Activated T-cell treated with anti-CD3 and anti-CD28 coated beads, Interleukin-2, amount 50 U/mL, for 24 hours (primary cell): ENCODE measurements at places on chromosomes 6 and 20.

- H3K4me3 ChIP-seq = peak overlapping the region; percentile 73
- peaks cover 92% of the 10 kb centered on the region for H3K27me3 ChIP-seq
- no peak for DNase-seq
- peaks cover 31% of the 10 kb centered on the region for H3K4me1 ChIP-seq
- no peak overlapping the region for H3K27ac ChIP-seq
Measured at GRCh38 chr6:28211840-28212509, 13.1 kb upstream of the ZSCAN9 start.

DNA sequence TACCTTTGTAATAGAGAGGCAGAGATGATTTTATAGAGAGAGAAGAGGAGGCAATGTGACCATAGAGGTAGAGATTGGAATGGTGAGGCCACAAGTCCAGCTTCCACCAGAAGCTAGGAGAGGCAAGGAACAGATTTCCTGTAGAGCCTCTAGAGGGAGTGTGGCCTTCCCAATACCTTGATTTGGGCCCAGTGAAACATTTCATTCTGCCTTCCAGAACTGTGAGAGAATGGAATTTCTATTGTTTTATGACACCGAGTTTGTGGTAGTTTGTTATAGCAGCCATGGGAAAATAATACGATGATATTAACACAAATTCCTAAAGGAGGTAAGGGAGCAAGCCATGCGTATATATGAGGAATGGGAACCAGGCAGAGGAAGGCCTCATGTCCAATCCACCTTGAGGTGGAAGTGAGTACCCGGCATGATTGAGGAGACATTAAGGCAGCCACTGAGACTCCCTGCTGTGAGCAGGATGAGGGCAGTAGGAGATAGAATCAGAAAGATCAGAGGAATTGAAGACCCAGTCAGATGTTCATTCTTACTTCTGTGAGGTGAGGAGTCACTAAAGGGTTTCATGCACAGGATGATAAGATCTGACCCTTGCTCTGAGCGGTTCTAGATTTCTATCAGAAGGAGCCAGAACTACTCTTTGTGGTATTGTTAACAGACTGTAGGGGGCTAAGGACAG lies 636.3 kb upstream of the IMPG1 start:
- no peaks in the 10 kb centered on the region for H3K27me3 ChIP-seq
- no peak overlapping the region for H3K27ac ChIP-seq
- H3K4me3 ChIP-seq = no peak overlapping the region
- no peaks in the 10 kb centered on the region for H3K36me3 ChIP-seq
- DNase-seq = no peak
- no peaks in the 10 kb centered on the region for H3K4me1 ChIP-seq

DNA sequence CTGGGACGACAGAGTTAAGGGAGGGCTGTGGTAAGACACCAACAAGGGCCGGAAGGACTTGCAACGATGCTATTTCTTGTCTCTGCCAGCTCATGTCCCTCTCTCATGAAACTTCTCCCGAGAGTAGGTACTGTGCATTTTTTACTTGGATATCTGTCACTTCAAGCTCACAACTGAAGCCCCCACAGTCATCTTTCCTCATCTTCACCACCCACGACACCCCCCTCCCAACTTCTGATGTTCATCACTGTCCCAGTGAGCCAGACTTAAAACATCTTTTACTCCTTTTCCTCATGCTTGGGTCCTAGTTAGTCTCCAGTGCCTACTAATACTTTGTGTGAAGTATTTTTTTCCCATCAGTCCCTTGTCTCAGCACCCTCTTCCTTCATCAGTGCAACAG lies 34.6 kb upstream of the SRPK1 start:
- H3K4me3 ChIP-seq = no peak overlapping the region
- H3K36me3 ChIP-seq = no peaks in the 10 kb centered on the region
- DNase-seq = no peak
- H3K27ac ChIP-seq = no peak overlapping the region
- peaks cover 6% of the 10 kb centered on the region for H3K27me3 ChIP-seq
- peaks cover 11% of the 10 kb centered on the region for H3K4me1 ChIP-seq

GRCh38 chr20:47061549-47061948 lies 166.9 kb downstream of the EYA2 start:
- no peaks in the 10 kb centered on the region for H3K4me1 ChIP-seq
- no peak overlapping the region for H3K4me3 ChIP-seq
- peaks cover 29% of the 10 kb centered on the region for H3K27me3 ChIP-seq

DNA sequence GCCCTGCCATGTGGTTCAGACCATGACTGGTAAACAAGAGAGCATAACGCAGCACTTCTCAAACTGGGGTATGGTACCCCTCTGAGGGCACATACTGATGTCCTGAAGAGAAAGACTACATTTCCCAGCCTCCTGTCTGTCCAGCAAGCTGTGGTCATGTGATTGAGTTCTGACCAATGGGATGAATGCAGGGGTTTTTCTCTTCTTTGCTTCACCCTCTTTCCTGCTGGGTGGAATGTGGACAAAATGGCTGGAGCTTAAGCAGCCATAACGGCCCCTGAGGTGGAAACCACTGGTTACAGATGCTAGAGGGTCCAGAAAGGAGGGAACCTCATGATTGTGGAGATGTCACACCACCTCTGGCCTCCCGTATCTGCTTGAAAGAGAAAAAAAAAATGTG lies 19.4 kb upstream of the KCNB1 start:
- H3K4me3 ChIP-seq = no peak overlapping the region
- H3K4me1 ChIP-seq = no peaks in the 10 kb centered on the region
- H3K27me3 ChIP-seq = peaks cover 41% of the 10 kb centered on the region
- no peaks in the 10 kb centered on the region for H3K36me3 ChIP-seq
- no peak for DNase-seq
- H3K27ac ChIP-seq = no peak overlapping the region

DNA sequence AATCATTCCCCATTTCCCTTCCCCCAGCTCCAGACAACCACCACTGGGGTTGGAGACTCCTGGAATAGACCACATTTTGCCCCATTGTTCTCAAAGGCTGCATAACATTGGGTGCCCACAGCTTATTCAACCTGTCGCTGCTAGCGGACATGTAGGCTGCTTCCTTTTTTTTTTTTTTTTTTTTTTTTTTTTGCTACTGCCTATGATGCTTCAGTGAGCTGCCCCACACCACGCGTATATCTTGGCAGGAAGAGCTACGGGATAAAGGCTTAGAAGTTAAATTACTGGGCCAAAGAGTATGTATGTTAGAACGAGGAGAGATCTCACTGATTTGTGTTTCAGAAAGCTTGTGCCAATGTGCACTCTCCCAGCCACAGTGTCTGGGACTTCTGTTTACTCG lies 7.0 kb downstream of the LBP start:
- H3K4me1 ChIP-seq = peaks cover 6% of the 10 kb centered on the region
- H3K27ac ChIP-seq = no peak overlapping the region
- H3K27me3 ChIP-seq = peaks cover 3% of the 10 kb centered on the region

- no peaks in the 10 kb centered on the region for H3K27me3 ChIP-seq
- DNase-seq = no peak
- peaks cover 16% of the 10 kb centered on the region for H3K4me1 ChIP-seq
- no peak overlapping the region for H3K4me3 ChIP-seq
- peaks cover 78% of the 10 kb centered on the region for H3K36me3 ChIP-seq
Measured at GRCh38 chr20:58349570-58349969, 39.5 kb upstream of the VAPB start.

GRCh38 chr6:157990321-157991066 lies 8.8 kb downstream of the SYNJ2 start:
- H3K36me3 ChIP-seq = peaks cover 6% of the 10 kb centered on the region
- H3K4me1 ChIP-seq = peaks cover 63% of the 10 kb centered on the region
- peak overlapping the region; percentile 68 for H3K4me3 ChIP-seq

DNA sequence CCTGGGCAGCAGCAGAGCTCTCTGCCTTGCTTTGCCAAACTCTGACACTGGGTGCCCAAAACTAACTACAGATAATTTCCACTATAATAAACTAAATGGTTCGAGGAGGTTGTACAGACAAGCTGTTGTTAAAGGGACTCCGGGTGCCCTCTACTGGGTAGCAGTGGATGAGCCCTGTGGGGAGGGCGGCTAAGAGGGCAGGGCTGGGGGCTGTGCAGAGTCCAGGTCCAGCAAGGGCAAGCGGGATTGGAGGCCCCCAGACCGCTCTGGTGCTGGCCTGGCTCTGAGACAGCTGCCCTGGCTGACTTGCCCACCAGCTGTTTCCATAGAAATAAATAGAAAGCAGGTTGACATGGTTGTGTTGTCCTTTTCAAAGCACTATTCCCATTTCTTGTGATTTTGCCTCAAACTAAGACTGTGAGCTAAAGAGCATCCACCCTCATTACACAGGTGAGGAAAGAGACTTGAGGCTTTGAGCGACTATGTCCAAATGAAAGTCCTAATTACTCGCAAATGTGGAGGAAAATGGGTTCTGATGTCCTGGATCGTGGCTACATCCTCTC lies 167.6 kb upstream of the CST7 start:
- no peak overlapping the region for H3K4me3 ChIP-seq
- H3K27me3 ChIP-seq = peaks cover 35% of the 10 kb centered on the region
- H3K27ac ChIP-seq = no peak overlapping the region
- H3K4me1 ChIP-seq = no peaks in the 10 kb centered on the region

DNA sequence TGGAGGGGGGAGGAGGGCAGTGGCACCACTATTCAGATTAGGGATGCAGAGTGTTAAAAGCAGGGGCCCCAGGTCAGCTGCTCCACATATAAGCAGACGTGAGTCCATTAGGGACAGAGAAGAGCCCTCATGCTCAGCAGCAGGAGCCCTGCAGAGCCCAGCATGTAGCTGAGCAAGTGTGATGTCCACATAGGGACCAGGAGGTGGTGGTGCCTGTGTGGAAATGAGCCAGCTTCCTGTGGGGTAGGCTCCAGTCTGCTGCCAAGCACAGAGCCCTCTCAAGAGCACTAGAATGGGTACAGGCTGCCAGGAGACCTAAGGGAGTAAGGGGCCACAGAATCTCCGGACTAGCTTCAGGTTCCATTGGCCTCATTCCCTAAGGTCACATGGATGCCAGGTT lies 57.9 kb upstream of the MLN start:
- H3K27ac ChIP-seq = no peak overlapping the region
- peaks cover 50% of the 10 kb centered on the region for H3K4me1 ChIP-seq
- H3K27me3 ChIP-seq = peaks cover 13% of the 10 kb centered on the region
- no peaks in the 10 kb centered on the region for H3K36me3 ChIP-seq
- no peak for DNase-seq

GRCh38 chr6:99521633-99522151 lies 6.5 kb upstream of the USP45 start:
- peak overlapping the region; percentile 97 for H3K27ac ChIP-seq
- DNase-seq = no peak
- peak overlapping the region; percentile 93 for H3K4me3 ChIP-seq
- no peaks in the 10 kb centered on the region for H3K27me3 ChIP-seq
- H3K4me1 ChIP-seq = peaks cover 32% of the 10 kb centered on the region

- H3K4me1 ChIP-seq = no peaks in the 10 kb centered on the region
- H3K36me3 ChIP-seq = no peaks in the 10 kb centered on the region
- DNase-seq = no peak
- no peak overlapping the region for H3K4me3 ChIP-seq
Measured at GRCh38 chr20:60478533-60478932, 520.3 kb downstream of the CDH26 start.

GRCh38 chr20:60030471-60030870 lies 72.2 kb downstream of the CDH26 start:
- H3K27ac ChIP-seq = no peak overlapping the region
- H3K36me3 ChIP-seq = no peaks in the 10 kb centered on the region
- no peak overlapping the region for H3K4me3 ChIP-seq
- no peaks in the 10 kb centered on the region for H3K27me3 ChIP-seq

DNA sequence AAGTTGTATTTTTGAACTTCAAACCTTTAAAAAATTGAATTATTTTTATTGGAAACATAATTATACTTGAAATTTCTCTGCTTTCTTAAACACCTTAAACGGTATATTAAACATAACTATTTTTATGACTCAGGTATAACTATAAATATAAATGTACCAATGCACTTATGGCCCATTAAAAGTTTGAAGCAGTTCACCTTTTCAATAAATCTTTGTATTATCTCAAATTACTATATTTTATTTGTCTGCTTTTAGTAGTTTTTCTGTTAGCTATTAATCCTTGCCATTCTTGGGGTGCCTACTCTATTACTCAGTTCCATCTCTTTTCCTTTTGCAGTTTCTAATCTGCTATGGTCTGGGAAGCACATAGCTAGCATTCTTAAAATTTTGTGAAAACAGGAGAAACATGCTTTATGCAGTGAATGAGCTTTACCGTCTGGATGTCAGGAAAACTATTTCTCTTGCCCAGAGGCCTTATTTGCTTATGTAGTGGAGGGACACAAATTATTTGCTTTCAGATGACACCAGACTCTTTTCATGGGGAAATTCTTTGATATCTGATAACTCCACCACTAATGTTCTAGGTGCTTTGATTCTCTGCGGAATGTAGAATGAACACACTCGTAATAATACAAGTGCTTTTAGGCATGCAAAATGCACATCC lies 378.9 kb upstream of the CITED2 start:
- no peaks in the 10 kb centered on the region for H3K4me1 ChIP-seq
- no peaks in the 10 kb centered on the region for H3K36me3 ChIP-seq
- H3K27me3 ChIP-seq = no peaks in the 10 kb centered on the region
- no peak for DNase-seq
- H3K27ac ChIP-seq = no peak overlapping the region
- H3K4me3 ChIP-seq = no peak overlapping the region

- no peak overlapping the region for H3K4me3 ChIP-seq
- no peak overlapping the region for H3K27ac ChIP-seq
- H3K36me3 ChIP-seq = no peaks in the 10 kb centered on the region
- no peak for DNase-seq
- peaks cover 17% of the 10 kb centered on the region for H3K27me3 ChIP-seq
Measured at GRCh38 chr6:151112130-151112529, 127.6 kb upstream of the AKAP12 start.

- H3K27me3 ChIP-seq = no peaks in the 10 kb centered on the region
- peaks cover 2% of the 10 kb centered on the region for H3K36me3 ChIP-seq
- no peak overlapping the region for H3K4me3 ChIP-seq
- DNase-seq = no peak
Measured at GRCh38 chr6:72798196-72798595, 176.3 kb downstream of the KCNQ5 start.

DNA sequence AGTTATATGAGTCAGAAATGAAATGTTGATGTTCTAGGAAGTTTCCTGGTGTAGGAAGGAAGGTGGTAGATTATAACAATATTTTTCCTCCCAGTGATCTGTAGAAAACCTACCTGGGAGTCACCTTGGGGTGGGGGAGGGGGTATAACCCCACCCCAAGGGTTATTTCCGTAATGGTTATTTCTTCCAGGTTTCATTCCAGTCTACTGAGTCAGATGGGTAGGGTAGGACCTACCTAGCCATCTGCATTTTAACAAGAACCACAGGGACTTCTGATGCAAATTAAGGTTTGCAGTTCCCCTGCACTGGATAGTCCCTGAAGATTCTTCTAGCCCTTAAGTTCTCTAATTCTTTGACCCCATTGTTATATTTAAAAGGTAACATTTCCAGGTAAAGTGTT lies 88.9 kb downstream of the ARMC2 start:
- no peak overlapping the region for H3K4me3 ChIP-seq
- peaks cover 10% of the 10 kb centered on the region for H3K4me1 ChIP-seq
- no peak for DNase-seq
- H3K27ac ChIP-seq = no peak overlapping the region
- H3K36me3 ChIP-seq = no peaks in the 10 kb centered on the region

DNA sequence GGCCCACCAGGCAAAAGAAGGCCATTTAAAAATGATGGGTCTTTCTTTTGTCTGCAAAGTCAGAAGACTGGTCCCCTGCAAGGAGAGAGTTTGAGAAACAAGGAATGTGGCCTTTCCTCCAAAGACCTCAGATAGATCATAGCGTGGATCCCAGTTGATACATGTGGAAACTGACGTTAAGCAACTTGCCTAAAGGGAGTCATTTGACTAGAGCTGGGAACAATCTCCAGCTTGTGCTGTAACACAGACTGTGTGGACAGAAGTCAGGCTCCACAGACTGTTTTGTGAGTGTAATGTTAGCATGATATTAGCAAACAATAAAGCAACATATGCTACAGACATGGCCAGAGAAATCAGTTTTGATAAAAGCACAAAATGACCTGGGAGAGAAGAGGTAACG lies 140.4 kb upstream of the CITED2 start:
- no peak for DNase-seq
- peak overlapping the region; percentile 87 for H3K27ac ChIP-seq
- no peaks in the 10 kb centered on the region for H3K36me3 ChIP-seq
- no peaks in the 10 kb centered on the region for H3K27me3 ChIP-seq
